Activated B cell treated with CpG ODN at 0.5 μM for 24 hours (primary cell): ENCODE measurements at places on chromosomes 1 and 21. TPM values are rescaled to one million over a fixed set of nuclear protein-coding genes. Genes with fewer than 3 reads are reported as not detected.

DNA sequence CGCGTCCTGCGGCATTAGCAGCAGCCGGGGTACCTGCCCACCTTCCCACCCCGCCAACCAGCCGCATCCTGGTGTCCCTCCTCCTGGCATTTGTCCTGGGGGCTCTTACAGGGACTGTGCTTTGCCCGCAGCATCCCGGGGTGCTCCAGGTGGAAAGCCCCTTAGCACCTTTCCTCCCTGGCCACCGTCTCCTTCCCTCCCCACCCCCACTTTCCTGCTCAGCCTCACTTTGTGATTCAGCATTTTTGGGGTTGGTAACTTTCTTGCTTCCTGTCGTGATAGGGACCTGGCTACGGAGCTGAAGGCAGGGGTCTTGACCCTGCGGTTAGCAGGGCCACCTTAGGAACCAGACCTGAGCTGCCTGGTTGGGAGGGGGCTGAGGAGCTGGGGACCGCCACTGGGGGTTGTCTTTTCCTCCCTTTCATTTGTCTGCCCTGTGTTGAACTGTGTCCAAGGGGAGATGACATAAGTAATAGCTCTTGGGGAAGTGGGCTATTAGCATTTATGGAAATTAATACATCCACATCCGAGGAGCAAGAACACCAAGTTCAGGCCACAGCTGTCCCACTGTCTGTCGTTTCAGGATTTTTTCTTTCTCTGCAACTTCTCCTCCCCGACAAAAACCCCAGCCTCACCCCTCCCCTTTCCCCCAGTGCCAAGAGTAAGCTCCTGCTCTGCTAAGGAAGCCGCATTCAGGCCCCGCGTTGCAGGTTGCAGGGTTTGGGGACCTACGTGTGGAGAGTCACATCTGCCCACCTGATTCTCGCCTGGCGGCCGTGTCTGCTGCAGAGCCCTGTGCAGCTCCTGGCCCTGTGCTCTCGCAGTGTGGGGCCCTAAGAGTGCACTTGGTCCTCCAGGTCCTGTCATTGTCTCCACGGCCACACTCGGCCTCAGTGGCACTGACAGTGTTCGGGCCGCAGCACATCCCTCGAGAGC is 1.6 kb upstream of the NPHP4 start:
- DNase-seq: no peak

DNA sequence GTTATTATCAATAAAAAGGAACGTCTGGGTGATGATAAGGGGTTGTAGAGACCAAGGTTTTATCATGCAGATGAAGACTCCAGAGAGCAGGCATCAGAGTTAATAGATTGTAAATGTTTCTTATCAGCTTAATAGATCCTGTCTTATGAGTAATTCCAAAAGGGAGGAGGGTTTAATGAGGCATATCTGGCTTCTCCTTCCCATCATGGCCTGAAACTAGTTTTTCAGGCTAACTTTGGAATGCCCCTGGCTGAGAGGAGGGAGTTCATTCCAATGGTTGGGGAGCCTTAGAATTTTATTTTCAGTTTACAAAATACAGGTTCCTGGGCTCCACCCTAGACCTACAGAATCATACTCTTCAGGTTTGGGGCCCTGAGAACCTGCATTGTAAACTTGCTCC is 13.5 kb downstream of the PLA2G2D start:
- DNase-seq: no peak

- no peak for DNase-seq
Observed at GRCh38 chr1:19643121-19643520, 990 bp upstream of the NBL1 start.

GRCh38 chr1:75625795-75626194 is 14.9 kb upstream of the SLC44A5 start:
- DNase-seq: no peak

DNA sequence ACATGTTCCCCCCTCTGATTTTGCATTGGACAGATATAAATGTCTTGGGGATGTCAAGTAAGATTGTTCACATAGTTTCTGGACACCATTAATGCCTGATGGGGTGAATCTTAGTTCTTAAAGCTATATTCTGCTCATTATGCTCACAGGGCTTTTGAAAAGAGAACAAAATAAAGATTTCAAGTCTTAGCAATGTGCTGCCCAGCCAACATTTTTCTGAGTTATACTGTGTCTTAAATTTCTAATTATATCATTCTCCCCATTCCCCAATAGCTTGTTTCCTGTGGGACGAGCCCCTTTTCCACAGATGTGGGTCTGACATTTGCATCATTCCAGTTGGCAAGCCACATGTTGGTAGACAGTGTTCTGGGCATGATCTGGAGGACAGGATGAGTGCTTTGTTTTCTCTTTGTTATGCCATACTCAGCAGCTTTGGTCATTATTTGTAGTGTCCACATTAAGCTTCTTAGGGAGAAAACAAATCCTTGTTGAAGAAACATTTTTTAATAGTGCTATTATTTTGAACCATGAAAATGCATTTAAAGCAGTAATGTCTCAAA is 32.8 kb downstream of the MTARC1 start:
- DNase-seq: no peak

- no peak for DNase-seq
Observed at GRCh38 chr1:46211051-46211450, 7.9 kb downstream of the LURAP1 start.

DNA sequence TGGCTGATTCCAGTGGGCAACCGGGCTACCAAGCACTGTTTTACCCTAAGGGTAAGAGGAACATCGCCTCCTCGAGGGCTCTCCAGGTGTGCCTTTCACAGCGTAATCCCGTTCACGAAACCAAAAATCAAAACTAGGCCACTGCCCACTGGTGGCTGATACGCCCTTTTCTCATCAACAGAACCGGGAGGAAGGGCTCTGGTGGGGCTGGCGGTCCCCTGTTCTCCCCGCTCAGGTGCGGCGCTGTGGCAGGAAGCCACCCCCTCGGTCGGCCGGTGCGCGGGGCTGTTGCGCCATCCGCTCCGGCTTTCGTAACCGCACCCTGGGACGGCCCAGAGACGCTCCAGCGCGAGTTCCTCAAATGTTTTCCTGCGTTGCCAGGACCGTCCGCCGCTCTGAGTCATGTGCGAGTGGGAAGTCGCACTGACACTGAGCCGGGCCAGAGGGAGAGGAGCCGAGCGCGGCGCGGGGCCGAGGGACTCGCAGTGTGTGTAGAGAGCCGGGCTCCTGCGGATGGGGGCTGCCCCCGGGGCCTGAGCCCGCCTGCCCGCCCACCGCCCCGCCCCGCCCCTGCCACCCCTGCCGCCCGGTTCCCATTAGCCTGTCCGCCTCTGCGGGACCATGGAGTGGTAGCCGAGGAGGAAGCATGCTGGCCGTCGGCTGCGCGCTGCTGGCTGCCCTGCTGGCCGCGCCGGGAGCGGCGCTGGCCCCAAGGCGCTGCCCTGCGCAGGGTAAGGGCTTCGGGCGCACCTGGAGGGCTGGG is at the start of gene IL6R:
Gene IL6R (plus strand): TSS at position 360 of the 763 bp plus-strand sequence. CDS start 287 bp downstream, at position 647.
- peak; percentile 68 for DNase-seq

DNA sequence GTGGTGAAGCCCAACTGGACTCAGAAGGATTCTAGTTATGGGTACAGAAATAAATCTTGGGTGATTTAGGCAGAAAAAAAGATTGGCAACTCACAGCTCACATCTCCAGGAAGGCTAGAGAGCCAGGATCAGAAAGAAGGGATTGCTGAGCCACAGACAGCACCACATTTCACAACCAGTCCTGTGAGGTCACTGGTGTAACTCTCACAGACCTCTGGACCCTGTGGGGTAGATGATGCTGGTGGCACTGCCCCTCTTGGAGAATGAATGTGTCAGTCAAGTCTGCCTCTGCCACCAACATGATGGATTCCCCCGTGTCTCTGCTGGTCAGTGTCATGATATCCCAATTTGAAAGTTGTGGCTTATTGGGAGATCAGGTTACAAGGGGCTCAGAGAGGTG is 70.9 kb upstream of the HMCN1 start:
- no peak for DNase-seq

DNA sequence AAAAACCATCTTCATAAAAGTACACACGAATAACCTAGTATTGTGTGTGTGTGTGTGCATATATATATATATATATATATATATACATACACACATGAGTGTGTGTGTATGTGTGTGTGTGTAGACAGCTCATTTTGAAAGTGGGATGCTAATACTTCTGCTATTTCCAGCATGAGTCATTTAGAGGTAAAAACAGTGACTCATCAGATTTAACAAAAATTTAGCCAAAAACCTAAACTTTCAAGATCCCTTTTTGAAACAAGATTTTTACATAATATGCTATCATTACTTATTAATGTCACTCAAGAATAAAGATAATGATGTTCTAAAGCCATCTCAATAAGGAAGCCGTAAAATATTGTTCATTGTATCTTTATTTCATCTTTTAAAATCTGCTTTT is 35.6 kb upstream of the ADGRL4 start:
- no peak for DNase-seq

DNA sequence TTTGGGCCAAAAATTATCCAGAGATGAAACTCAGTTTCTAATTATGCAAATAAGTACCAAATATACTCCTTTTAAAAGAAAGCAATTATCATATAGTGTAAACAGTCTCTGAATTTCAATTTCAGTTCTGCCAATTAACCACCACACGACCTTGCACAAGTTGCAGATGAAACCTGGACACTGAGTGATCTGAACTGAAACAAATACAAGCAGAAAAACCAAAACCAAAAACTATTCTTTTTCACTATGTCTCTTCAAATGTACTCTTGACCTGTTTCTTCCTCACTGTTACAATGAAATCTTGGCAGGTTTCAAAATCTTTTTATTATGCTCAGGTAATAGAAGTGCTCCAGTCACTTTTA is 79.2 kb downstream of the TYW3 start:
- DNase-seq: no peak

Gene HRNR
- not detected in 2 replicates for total RNA-seq

Gene HHAT
- 6.1 and 8.5 TPM in 2 replicates for total RNA-seq

Gene RHOU
- 0.22 and 0.44 TPM in 2 replicates for total RNA-seq
